Stimulated activated effector memory CD8-positive, alpha-beta T cell treated with anti-CD3 and anti-CD28 coated beads, Interleukin-12 subunit alpha, Interleukin-12 subunit beta, amount 100 ng/mL, for 72 hours (primary cell): ENCODE measurements at places on chromosomes 5 and 9.

- no peak for DNase-seq
These were observed 122.8 kb downstream of the ENC1 start for GRCh38 chr5:74517700-74518099.

DNA sequence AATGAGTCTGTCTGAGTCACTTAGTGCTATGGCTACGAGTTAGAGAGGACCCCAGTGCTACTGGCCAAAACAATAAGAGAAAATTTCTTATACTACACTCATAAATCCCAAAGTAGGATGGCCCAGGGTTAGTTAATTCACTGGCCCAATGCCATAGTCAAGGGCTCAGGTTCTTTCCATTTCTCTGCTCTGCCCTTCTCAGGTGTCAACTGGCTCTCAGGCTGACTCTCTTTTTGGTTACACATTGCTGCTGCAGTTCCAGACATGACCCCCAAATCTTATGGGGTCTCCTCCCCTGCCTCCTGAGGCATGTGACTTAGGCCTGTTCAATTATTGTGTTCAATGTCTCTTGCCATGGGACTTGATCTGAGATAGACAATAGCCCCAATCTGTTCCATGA lies 70.4 kb downstream of the ARHGEF37 start:
- DNase-seq = no peak

- no peak for DNase-seq
These were observed 478.3 kb upstream of the EDIL3 start for GRCh38 chr5:84863020-84863419.

DNA sequence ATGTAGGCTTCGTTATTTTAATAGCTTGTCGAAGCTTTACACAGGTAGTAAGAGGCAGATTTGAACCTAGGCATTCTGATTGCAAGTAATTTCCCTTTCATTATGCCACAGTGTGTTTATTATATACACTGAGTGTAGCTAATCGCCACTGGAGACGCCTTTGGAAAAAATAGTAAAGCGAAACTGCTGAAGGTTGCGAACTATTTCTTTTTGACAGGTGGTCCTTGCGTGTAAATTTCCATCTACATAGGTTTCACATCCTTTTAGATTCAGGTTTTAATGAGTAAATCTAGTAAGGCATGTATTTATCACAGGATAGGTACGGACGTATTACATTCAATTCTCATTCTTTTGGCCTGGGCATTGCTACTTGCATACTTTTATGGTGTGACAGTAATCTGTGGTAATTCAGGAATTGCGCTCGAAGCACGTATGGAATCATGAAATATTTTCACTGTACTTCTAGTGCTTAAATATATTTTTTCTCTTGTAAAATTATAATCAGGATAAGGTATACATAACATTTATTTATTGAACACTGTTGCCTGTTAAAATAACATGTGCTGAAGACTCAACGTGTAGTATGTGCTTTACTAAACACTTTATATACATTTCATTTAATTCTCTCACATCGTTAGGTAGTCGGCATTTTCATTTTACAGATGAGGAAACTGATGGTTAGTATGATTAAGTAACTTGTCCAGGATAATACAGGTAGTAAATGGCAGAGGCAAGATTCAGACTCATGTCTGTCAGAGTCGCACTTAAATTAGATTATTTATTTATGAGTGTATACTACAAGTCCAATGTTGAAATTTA lies 1.8 kb downstream of the MARCHF6 start:
- DNase-seq = no peak

DNA sequence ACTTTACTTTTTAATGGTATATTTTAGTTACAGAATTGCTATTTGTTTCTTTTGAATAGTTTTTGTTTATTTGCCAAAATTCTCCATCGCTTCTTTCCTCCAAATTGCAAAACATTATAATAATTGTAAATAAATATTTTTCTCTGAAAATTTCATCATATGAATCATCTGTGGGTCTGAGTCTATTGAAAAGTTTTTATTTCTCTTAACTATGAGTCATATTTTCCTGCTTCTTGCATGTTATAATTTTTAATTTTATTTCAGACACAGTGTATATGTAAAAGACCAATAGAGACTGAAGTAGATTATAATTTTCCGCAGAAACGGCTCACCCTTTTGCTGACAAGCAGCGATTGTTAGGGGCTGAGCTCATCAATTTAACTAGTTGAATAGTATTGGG lies 279.1 kb upstream of the IL12B start:
- DNase-seq = no peak

GRCh38 chr9:73583576-73583975 lies 431.9 kb downstream of the ANXA1 start:
- no peak for DNase-seq

DNA sequence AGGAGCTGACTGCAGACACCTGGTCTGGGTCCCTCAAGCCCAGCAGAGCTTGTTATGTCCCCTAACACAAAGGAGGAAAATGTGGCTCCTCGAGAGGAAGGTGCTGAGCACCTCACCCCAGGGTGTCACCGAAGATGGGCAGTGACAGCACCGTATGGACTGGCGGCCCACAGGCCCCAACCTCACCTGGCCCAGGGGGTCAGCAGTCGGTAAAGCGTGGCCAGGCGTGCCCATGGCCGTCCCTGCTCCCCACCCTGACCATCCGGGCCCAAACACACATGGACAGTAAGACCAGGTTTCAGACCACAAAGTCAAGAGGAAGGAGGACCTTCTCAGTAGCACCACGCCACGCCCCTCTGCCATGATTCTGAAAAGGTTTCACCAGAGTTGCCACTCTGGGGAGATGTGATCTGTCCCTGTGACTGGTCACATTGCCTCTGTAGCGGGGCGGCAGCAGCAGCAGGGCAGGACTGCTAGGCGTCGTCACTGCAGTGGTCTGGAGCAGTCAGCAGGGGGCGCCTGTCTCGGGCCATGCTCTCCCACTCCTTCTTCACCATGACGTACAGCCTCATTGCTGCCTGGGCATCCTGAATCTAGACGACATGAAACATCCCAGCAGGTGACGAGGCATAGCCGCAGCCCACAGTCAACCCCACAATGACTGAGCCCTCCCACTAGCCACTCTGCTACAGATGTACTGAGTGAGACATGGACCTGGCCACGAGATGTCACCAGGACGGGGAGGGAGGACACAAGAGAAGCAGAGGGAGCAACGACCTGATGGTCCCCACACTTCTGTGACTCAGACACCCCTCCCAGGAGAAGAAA lies 11.1 kb downstream of the REXO4 start:
- DNase-seq = peak; percentile 82

GRCh38 chr5:170491479-170491878 lies 12.3 kb upstream of the KCNIP1 start:
- no peak for DNase-seq

- DNase-seq = no peak
These were observed 53.4 kb upstream of the PTCH1 start for GRCh38 chr9:95570150-95570549.

- DNase-seq = peak; percentile 69
These were observed 38.6 kb upstream of the CEMIP2 start for GRCh38 chr9:71806901-71807307.

DNA sequence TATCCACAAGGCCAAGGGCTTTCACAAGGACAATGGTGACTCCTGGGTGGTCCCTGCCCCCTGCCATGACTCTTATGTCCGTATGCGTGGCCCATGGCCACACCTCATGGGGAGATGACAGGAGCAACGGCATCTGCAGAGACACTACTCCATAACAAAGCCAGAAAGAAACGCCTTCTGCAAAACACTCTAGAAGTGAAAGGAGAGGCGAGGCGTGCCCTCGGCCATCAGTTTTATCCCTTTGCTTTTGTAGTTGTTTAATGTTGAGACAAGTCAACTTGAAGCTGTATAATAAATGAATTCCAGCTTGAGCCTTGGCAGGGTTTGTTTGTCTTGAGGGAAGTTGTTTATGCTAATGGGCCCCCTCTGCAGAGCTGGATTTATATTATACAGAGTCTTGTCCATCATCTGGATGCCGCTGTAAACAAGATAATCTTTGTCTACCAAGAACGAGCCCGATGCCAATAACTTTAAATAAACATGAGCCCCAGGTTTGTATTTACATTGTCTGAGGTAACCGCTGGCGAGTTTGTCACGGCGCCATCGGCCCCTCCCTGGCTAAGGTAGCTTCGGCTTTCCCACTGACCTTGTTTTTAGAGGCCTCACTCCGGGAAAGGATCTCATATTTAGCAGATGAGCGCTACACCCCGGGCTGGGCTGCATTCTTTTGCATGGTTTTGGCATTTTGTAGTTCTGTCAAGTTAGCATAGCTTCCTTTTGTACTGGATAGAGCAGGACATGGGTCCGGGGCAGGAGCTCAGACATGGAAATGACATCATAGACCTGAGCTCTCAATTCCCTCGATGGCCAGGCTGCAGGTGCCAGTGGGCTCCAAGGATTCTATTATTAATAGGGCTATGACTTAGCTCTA lies 165.3 kb downstream of the ERCC6L2 start:
- no peak for DNase-seq

DNA sequence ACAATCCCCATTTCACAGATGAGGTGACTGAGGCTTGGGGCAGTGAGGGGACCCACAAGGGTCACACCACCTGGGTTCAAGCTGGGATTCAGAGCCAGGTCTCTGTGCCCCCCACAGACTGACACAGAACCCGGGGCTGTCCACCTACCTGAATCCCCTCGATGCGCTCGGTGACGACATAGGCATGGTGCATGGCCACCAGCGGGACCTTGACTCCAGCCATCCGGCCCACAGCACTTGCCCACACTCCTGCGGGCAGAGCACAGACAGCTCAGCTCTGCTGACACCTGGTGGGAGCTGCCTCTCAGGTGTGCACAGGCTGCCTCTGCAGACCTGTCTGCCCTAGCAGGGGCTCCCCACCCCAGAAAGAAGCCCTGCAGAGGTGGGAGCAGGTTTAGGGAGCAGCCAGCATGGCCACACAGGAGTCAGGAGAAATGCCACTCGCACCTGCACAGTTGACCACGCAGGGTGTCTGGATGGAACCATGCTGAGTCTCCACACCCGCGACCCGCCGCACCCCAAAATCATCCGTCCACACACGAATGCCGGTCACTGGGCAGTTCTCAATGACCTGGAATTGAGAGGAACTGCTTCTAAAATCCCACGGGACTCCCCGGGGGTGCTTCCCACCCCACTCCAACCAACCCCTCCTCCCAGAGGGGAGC lies 8.4 kb downstream of the SARDH start:
- DNase-seq = no peak

DNA sequence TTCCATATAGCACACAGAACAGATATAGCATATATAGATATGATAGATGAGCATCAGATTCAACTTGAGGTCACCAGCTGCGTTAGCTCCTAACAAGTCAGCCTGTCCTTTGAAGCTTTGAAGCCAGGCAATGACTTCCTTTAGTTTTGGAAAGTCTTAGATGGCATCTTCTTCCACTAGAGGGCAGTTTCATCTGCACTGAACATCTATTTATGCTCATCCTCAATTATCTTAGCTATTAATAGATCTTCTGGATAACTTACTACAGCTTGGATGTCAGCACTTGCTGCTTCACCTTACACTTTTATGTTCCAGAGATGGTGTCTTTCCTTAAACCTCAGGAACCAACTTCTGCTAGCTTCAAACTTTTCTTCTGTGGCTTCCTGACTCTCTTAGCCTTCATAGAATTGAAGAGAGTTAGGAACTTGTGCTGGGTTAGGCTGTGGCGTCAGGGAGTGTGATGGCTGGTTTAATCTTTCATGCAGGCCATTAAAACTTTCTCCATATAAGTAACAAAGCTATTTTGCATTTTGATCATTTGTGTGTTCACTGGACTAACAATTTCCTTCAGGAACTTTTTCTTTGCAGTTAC lies 1401.4 kb downstream of the EFNA5 start:
- no peak for DNase-seq

DNA sequence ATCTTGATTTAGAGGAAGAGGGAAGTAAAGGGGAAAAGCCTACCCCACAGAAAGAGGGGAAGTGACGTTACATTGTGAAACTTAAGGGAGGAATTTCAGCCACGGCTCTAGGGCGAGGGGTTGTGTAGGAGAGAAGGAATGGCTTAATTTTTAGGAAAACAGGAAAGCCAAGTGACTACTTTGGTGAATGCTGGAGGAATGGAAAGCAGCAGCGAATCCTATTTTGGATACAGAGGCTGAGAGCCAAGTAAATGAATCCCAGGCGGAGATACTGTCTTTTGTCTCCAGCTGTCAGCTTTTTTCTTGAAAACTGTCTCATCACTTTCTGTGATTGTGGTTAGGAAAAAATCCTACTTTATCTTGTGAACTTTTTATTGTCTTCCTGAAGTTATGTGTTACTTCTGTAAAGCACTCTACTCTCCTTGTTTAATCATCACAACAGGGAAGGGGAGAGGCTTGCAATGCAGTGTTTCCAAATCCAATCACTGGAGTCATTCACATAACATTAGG lies 188.4 kb downstream of the TSSK1B start:
- no peak for DNase-seq

DNA sequence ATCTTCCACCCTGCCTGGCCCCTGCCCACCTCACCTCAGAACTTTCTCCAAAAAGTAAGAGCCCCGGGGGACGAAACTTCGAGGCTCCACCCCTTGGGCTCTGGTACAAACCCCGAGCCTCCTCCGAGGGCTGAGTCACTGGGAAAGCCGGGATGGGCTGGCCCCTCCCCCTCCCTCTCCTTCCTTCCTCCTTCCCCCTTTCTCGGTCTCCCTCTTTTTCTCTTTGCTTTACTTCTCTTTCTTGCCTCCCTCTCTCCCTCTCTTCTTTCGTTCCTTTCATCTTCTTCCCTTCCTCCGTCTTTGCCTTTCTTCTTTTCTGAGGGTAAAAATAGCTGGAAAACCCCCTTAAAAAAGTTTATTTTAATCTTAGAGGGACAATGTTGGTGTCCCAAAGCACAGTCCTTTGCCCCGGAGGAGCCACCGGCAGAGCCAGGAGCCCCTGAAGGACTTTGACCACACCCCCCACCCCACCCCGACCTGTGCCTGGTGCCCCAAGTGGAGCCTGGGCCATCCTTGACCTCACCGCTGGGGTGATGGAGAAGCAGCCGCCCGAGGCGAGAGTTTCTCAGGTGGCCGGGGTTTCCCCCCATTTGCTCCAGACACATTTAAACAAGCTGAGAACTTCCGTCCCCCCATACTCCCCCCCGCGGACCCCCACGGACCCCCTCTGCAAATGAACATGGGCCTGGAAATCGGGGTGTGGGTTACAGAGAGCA lies 5.7 kb upstream of the NOTCH1 start:
- DNase-seq = no peak

DNA sequence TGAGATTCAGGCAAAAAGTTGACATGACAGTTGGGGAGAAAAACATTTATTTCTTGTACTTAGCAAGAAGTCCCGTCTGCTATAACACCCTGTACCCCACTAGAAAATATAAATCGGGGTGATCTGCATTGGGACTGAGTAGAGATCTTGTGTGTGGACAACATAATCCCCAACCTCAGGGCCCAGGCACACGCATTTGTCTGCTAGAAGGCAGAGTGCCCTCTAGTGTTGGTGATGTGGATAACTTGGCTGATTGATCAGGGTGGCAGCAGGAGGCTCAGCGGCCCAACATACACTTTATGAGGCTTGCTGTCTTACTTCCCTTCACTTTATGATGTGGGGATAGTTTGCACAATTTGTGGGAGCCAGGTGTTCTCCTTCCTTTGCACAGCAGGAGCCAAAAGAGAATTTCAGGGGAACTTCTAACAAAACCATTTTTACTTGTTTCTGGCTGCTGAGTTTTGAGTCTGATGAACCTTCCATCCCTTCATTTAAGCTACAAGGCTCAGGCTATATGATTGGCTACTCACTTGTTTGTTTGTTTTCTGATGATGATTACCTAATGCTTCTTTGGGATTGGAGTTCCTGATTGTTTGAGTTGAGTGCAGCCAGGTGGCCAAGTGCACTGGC lies 263.2 kb downstream of the DMAC1 start:
- DNase-seq = peak; percentile 22
